ENCODE measurements at places on chromosomes 4 and X.

GRCh38 chr4:183398298-183399125, 45.9 kb upstream of the CDKN2AIP start:
- DNase-seq, result no peak

- no peak for DNase-seq
Observed at GRCh38 chrX:155148724-155149537, 67.3 kb upstream of the VBP1 start.

DNA sequence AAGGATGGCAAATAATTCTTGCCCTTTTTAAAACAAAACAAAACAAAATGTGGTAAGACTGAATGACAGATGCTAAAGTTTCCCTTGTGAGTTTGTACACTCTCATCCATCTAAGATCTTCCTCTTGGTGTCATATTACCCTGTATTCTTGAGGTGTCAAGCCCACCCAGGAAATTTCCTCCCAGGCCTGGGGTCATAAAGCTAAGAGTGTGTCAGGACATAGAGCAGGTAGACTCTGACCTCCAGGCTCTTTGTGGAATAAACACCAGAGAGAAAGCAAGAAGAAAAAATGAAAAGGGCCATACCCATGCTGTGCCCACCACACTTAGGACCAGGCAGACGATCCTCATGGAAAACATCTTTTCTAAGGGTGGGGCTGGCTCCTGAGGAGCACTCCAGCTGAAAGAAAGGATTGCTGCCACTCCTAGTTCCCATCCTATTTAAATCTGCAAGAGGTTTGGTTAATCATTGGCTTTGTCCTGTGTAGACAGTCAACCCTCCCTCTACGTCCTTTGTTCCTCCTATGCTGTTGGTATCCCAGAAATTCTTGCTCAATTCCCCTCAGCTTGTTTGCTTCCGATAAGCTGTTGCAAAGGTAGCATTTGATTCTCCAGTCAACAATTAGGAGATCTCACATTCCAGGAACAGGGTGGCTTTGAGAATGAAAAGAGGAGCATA, at the start of gene FGA:
FGA (minus strand) TSS at position 414 of the 678 bp plus-strand sequence; CDS start at position 359, 55 bp downstream.
- no peak for DNase-seq

DNA sequence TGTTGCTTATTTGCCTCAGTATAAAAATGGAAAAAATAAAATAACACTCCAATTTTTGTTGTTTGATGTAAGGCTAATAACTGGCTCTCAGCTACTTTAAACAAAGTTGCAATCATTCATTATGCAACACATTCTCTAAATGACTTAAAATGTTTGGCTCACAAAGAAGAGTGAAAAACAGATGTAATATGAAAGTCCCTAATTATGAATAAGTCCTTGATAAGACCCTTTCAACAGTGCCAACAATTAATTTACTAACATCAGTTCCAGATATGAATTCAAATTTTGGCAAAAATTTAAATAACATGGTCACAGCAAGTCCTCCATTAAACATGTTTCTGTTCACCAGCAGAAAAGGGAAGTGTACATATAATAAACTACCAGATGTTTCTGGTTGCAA, 69.8 kb downstream of the PAPSS1 start:
- DNase-seq, result no peak

DNA sequence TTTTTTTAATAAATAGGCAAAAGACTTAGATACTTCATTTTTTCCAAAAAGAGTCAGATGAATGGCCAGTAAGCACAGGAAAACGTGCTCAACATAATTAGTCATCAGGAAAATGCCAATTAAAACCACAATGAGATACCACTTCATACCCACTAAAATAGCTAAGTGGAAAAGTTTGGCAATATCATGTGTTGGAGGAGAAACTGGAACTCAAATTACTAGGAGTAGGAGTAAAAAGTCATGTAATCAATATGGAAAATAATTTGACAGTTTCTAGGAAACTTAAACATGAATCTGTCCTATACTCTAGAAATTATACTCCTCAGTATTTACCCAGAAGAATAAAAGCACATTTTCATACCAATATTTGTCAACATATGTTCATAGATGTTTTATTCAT, 449.8 kb downstream of the INPP4B start:
- DNase-seq, result no peak

DNA sequence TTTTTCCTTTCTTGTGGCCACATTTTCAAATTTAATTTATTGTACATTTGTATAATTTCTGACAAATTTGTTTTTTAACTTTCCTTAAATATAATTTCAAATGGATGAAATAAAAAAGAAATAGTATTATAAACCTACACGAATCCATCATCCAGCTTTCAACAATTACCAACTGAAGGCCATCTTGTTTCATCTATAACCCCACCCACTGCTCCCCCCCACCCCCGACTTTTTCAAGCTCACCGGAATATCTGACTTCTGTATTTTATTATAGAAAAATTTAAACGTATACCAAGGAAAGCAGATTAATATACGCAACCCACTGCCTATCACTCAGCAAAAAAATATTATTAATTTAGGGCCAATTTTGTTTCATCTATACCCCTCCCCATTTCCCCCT, 1.1 kb downstream of the MORF4L2 start:
- DNase-seq, result no peak

DNA sequence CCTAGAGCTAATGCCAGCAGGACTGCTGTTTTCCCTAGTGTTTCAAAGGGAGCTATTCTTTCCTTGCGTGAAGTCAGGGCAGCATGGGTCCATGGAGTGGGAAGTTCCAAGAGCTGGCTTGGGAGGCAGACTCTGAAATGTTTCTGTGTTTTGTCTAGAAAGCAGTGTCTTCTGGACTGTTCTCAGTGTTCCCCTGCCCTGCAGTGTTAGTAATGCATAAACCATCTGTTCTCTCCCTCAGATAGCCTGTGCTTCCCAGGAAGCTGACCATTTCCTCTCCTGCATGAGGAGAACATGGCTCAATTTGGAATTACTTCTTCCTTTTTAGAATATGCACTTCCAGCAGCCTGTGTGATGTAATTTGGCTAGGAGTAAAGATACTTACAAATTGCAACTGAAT, 116.7 kb upstream of the CXCL13 start:
- no peak for DNase-seq

DNA sequence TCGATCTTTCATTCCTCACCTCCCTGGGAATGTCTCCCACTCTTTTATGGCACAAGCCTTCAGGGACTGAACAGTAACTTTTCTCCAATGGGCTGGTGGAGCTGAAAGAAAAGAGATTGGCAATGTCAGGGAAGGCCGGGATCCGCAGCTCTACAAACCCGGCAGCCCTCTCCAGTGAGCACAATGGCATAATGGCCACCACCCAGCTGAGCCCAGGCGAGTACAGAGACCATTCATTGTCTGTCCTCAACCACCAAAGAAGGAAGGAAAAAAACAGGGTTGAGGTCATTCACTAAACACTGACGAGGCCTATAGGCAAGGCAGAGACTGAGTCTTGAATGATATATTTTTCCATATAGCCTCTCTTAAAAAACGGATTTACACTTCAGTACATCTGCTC, 3.6 kb downstream of the GEMIN8 start:
- DNase-seq, result no peak

DNA sequence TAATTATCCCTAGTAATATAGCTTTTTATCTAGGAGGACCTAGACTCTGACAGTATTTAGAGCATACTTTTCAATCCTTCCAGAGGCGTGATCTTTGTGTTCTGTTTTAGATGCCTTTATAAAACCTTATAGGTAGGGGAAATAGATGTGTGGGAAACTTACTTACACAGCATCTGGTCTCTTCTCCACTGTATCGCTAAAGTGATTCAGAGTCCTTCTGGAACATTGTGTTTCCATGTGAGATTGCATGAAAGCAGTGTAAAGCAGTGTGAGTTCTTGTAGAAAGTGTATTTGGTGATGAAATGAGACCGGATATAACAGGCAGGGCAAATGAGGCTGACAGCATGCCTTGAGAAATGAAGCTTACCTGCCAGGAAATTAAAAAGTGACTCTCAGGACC, 9.5 kb downstream of the GABRB1 start:
- DNase-seq, result no peak

DNA sequence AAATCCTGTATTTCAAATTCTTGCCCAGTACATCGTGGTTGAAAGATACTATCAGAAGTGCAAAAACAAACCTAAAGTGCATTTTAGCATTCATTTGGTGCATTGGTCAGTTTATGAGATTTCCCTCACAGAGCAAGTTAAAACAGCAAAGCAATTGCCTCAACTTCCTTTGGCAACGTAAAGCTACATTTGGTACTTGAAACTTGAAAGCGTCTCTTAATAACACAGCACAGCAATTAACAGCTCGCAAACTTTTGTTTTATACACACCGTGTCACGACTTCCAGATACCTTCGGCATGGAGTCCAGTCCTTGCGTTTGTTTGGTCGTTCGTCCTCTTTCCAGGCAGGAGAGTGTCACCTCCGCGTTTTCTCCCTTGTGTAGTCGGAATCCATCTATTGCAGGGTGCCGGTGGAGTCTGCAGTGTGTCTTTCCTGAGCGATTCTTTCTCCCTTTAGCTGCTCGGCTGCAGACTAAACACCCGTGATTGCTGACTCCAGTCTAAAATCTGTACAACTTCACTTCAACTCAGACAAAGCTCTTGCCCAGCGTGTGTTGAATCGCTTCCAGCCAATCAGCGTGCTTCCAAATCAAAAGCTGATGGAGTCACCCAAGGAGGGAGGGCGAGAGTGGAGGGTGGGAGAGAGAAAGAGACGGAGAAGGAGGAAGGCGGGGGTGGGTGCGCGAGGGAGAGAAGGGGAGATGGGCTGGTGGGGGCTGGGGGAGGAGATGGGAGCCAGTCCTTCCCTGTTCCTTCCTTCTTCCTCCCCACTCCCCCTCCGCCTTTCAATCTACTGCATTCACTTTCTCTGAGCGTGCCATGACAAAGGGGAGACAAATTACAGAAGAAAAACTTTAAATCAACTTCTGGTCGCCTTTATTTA, at the start of gene PCDH18:
PCDH18 (minus strand) TSS at position 509 of the 883 bp plus-strand sequence; CDS start at position 103, 406 bp downstream.
- no peak for DNase-seq

GRCh38 chrX:154470434-154470833, 8.6 kb downstream of the LAGE3 start:
- no peak for DNase-seq

DNA sequence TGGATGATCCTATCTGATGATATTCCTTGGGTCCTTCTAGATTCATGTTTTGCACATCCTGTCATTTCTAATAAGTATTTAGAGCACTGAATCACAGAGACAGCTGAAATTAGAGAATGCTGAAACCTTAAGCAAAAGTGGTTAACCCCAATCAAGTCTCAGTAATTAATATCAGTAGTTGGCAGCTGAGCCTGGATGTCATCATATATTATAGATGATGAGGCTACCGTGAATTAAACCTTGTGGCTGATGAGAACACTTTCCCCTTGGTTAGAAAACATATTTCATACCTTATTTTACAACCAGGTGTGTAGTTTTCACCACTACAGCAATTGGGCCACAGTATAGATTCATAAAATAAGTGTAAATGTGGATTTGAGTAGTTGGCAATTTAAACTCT, 499.0 kb downstream of the PDGFC start:
- DNase-seq, result no peak

- no peak for DNase-seq
Observed at GRCh38 chr4:38109896-38110295, 149.7 kb downstream of the PTTG2 start.

- DNase-seq, result no peak
Observed at GRCh38 chr4:26015133-26015651, 101.2 kb downstream of the SMIM20 start.

DNA sequence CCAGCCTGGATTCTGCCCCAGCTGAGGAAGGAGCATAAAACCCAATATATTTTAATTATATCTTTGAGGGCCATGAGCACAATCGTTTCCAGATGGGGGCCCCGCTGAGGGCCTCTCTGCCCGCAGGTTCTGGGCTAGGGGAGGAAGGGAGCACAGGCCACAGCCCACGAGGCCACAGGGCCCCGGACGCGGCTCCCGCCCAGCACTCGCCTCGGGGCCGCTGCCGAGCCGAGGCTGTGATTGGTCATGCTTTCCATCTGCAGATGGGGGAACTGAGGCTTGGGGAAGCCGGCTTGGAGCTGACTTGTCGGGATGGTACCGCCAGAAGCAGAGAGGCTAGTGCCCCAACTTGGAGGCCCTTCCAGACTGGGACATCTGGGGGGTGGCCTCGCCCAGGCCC, 34.0 kb downstream of the TACC3 start:
- DNase-seq, result no peak

DNA sequence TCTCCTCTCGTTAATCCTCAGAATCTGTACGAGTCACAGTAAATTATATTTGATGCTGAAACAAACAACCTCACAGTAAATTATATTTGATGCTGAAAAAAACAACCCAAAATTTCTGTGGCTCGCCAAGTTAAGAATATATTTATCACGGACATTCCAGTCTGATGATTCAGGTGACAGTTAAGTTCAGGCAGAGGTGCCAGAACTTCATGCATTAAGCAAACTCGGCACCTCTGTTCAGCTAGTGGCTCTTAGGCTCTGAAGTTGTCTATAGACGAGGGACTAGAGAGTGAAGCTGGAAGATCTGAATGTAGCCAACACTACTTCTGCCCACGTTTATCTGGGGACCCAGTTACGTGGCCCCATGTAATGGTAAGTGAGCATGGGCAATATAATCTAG, 132.2 kb upstream of the AGA start:
- no peak for DNase-seq

GRCh38 chrX:120522820-120523219, 37.9 kb downstream of the CUL4B start:
- no peak for DNase-seq

DNA sequence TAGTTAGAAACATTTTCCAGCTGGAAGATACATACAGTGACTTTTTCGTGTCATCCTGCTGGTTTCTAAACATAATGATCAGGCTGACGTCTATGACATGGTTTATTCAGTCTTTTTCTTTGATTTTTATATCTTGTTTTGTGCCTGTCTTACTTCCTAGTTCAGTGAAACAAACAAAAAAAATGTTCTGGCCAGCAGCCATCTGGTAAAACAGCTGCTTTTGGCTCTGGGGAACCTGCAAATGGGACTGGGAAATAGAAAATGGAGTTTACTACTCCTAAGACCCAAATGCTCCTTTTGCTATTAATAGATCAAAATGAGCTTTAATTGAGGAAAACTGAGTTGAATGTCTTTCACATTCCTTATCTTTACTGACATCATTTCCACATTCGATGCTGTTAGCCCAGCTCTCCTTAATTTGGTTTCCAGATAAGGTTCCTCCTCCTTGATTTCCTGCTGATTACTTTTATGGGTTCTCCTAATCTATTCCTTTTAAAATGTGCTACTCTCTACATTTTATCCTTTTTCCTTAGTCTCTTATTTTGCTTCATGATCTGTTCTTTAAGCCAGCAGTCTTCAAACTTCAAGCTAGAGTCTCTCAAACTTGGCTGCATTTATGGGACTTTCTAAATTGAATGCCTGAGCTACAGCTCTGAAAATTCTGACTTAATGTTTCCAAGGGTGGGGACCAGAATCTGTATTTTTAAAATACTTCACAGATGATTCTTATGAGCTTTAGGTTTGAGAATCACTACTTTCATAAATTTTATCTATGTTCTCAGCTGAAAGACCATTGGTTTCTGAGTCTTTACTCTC, 499.5 kb downstream of the ANKRD50 start:
- DNase-seq, result no peak

DNA sequence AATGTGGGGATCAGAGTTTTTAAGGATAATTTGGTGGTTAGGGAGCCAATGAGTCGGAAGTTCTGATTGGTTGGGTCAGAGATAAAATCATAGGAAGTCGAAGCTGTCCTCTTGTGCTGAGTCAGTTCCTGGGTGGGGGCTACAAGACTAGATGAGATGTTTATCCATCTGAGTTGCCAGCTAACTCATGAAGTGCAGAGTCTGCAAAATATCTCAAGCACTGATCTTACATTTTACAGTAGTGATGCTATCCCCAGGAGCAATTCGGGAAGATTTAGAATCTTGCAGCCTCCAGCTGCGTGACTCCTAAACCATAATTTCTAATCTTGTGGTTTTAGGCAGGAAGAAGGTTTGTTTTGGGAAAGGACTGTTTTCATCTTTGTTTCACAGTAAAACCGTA, 565.8 kb upstream of the SPANXN1 start:
- DNase-seq, result no peak

All from stimulated activated CD4-positive, alpha-beta T cell treated with anti-CD3 and anti-CD28 coated beads, TNF-alpha, amount 100 ng/mL, for 1 hour (primary cell).